ENCODE measurements at places on chromosomes 2 and 18. TPM values are rescaled to one million over a fixed set of nuclear protein-coding genes. Genes with fewer than 3 reads are reported as not detected.

Gene POTEJ
- total RNA-seq: not detected

Gene SLC14A1
- total RNA-seq: 12.4 TPM

Gene TCF23
- total RNA-seq: not detected

Gene DYNAP
- total RNA-seq: not detected

Gene VRK2
- total RNA-seq: 20.0 TPM

Gene STAMBP
- 37.4 TPM for total RNA-seq

- no peak for DNase-seq
Observed at GRCh38 chr18:35949903-35950627, 22.4 kb upstream of the RMP24 start.

- DNase-seq: no peak
Observed at GRCh38 chr2:144201126-144201525, 318.8 kb downstream of the ZEB2 start.

- DNase-seq: no peak
Observed at GRCh38 chr2:121400201-121400600, 115.2 kb upstream of the TFCP2L1 start.

DNA sequence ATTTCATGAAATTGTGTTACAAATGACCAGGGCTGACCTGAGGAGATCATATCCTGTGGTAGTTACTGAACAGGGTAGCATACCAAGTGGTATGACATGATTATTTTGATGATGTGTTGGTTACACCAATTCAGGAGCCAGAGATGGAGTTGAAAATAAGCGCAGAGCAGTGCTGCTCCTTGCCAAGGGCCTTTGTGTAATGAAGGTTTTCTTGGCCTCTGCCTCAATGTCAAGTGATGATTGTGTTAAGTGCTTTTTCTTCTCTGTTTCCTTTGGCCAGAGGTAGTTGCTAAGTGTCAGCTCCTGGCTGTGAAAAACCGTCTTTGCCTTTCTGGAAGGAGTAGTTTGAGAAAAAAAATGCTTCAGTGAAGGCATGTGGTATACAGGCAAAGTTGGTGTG, 131.2 kb downstream of the CERS6 start:
- no peak for DNase-seq

DNA sequence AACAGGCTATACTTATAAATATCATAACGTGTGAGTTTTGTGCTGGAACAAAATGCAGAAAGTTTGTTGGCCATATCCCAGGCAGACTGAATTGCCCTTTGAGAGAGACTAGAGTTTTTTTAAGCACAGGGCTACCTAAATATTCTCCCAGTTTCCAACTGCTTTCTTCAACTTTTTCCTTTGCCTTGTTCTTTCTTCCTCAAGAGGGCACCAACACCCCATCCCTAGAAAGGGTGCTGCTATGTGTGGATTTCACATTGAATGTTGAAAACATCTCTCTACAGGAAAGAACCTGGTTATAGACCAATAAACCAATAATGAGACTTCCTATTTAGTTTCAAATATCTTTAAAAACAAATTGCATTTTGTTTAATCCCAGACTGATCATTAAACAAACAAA, 87.9 kb downstream of the ICOS start:
- no peak for DNase-seq

DNA sequence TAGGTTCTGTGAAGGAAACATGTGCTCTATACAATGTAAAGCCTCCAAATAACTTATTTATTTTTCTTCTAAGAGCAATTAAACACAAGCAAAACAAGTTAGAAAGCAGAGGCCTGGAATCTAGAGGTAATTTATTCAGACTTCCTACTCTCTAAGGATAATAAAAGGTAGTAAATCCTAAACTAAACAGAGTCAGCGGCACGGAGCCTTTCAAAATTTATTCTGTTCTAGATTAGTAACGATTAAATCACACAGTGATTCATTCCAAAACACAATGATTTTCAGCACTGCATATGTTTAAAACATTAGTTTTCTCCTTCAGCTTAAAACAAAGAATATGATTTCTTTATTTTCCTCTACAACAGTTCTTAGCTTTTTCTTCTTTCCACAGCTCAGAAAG, 160.9 kb downstream of the FBXO15 start:
- no peak for DNase-seq

DNA sequence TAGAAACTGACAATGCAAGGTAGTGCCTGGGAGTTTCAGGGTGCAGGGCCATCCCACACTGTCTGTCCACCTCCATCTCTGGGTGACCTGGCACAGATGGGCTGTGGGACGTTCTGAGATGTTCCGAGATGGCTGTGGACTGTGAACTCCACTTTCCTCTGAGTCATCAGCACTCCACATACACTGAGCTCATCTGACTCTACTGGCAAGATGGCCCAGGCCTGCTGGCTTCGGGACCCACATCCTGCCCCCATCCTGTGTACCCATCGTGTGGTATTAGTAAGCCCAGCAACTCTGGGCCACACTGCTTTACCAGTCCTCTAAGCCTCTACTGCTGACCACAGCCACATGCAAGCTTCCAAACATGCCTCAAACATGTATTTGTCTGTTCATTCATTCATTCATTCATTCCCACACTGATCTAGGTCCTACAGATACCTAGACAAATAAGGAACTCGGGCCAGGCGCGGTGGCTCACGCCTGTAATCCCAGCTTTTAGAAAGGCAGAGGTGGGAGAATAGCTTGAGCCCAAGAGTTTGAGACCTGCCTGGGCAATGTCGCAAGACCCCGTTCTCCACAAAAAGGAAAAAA, 124.8 kb upstream of the CXCR4 start:
- no peak for DNase-seq

GRCh38 chr2:7458066-7458465, 540.9 kb downstream of the RNF144A start:
- DNase-seq: no peak

- DNase-seq: no peak
Observed at GRCh38 chr18:45839414-45840395, 14.2 kb downstream of the SIGLEC15 start.

GRCh38 chr18:10343778-10344177, 110.7 kb upstream of the APCDD1 start:
- DNase-seq: no peak

DNA sequence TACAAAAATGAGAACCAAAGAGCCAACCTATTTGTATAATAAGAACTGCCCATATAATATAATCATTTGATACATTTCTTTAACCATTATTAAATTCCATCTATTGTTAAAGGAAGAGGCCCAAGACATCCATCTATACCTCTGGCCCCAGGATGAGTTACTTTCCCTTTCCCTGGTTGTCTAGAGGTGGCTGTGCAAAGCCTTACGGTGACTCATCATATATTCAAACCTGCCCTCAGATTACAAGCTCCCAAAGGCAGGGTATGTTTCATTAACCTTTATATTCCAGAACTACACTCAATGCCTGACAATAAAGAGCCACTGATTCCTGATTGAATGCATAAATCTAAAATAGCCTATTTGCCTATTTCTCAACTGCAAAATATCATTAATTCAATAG, 105.8 kb upstream of the PID1 start:
- DNase-seq: no peak

- DNase-seq: no peak
Observed at GRCh38 chr18:58901783-58902182, 37.1 kb downstream of the ZNF532 start.

DNA sequence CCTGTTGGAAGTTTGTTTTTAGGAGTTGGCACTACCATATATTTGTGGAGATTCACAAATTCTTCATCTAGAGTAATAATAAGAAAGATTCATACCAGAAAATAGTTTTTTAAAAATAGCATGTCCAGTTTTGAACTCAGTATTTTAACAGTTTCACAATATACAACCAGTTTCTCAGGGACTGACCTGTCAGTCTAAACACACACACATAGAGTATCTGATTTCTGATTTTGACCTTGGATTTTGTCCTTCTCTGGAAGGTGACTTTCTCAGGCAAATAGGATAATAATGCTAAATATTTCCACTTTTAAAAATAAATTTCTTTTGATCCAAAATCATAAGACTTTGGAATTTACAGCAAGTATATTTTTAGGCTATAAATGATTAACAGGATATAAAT, 32.0 kb downstream of the MFSD6 start:
- no peak for DNase-seq

DNA sequence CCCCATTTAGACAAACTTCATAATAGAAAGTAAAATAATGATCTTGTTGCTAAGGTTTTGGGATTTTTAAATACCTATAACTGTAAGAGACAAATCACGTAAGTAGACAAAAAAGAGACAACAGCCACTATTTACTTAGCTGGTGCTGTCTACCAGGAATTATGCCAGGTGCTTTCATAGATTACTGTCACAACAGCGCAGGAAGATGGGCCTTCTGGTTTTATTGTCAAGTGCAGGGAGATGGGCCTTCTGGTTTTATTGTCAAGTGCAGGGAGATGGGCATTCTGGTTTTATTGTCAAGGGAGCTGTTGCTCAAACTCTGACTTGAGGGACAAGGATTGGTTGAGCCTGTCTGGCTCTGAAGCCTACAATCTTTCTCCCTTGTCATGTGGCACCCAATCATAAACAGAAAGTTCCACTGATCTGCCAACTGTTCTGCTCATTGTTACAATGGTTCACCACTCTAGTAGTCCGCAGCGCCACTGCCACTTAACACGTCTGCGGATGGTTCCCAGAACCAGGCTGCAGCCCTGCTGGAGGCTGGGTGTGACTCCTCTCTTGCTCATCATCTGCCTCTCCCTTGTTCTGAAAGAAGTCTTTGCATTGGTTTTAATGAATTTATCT, 95.0 kb downstream of the RNF144A start:
- no peak for DNase-seq

GRCh38 chr2:19358242-19359020, at the start of gene OSR1:
Gene OSR1 (minus strand): TSS chr2:19358623. CDS start chr2:19353805, 4,818 bp downstream.
- DNase-seq: no peak

- no peak for DNase-seq
Observed at GRCh38 chr2:238631491-238632180, 204.9 kb downstream of the ASB1 start.

GRCh38 chr2:222677981-222678380, 6.5 kb downstream of the MOGAT1 start:
- no peak for DNase-seq

DNA sequence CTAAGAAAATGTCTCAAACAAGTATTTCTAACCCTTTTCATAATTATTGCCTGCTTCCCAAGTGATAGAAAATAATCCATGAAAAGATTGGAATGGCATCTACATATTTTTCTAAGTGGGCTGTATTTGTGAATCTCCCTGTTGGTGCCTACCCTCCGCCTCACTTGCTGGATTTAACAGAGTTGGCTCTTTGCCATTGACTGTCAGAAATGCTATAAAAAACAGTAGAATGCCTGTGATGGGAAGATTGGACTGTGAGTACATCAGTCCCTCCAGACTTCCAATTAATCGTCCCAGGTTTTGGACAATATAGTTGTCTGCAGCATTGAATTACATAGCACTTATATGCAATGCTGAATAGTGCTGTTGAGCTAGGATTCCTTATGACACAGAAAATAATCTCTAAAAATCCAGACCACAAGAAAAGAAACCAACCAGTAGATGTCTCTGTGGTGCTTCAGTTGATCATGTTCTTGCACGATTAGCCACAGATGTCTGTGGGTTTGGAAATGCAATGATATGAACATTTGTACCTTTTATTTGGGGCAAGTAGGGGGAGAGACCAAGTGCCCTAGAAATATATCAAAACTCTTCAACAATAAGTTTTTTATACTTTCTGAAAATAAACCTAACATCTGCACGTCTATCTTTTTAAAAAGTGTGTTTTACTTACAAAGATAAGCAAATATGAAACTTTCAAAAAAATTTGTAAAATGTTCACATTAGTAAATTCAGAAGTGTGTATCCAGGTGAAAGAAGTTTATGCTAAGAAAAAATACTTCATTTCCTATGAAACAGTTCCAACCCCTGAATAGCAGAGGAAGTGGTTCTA, 88.5 kb downstream of the DYNAP start:
- no peak for DNase-seq

DNA sequence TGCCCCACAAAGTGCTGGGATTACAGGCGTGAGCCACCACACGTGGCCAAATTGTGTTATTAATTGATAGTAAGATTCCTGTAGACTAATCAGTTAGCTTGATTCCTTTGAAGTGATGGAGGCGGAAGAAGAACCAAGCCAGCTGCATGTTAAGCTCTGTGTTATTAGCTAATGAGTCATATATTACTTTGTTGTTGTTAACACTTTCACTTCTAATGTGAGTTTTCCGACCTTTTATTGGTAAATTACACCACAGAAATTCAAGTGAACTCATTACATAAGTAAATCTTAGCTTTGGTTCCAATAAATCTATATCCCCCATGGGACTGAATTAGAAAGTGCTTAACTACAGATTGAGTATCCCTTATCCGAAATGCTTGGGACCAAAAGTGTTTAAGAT, 20.3 kb downstream of the CHMP1B start:
- DNase-seq: no peak

DNA sequence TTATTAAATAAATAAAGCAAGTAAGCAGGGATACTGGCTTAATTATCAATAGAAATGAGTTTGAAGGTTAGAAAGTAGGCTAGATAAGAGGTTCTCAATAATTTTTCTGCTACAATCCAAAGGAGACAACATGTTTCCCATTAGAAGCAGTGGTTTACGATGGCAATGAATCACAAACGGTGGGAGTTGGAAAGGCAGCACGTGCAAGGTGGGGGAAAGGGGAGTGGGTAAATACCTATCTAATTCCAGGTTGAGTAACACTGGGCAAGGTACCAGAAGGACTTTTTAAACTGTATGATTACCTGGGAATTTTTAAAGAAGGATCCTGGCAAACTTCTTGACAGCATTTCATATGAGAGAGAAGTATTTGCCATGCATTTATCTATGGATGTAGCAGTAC, 289.9 kb downstream of the NBAS start:
- no peak for DNase-seq
